NCI-H345 (cell line): ENCODE measurements at places on chromosomes 6 and 20.

- no peak for DNase-seq
These were observed 44.5 kb downstream of the MDGA1 start for GRCh38 chr6:37653229-37653628.

- no peak for DNase-seq
These were observed 67.1 kb upstream of the ZNFX1 start for GRCh38 chr20:49344975-49345374.

DNA sequence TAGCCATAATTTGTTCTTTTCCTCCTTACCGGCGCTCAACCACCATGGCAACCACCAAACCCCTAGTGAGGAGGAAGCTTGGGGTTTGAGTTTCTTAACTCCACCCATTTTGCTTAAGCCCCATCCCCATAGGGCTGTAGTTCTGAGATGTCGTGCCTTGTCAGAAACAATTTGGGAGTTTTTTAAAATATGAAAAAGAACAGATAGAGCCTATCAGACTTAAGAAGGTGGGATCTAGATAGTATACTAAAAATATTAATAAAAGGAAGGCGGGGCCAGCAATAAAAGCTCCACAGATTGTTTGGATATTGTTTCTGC is 5.6 kb downstream of the BRD2 start:
- no peak for DNase-seq

DNA sequence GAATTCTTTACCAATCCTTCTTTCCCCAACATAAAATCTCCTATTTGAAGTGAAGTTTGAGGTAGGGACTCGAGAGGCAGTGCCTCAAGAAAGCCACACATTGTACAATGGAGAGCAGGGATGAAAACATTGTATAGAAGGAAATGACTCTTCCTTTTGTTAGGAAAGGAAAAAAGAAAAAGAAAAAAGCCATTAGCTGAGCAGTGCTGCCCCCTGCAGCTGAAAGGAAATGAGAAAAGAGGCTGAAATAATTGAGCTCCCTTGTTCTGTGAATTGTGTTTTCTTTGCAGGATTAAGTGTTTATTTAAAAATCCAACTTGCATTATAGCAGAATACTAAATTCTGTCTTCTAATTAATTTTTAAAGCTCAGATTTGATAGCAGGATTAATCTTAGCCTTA is 162.9 kb upstream of the SASH1 start:
- DNase-seq = no peak

DNA sequence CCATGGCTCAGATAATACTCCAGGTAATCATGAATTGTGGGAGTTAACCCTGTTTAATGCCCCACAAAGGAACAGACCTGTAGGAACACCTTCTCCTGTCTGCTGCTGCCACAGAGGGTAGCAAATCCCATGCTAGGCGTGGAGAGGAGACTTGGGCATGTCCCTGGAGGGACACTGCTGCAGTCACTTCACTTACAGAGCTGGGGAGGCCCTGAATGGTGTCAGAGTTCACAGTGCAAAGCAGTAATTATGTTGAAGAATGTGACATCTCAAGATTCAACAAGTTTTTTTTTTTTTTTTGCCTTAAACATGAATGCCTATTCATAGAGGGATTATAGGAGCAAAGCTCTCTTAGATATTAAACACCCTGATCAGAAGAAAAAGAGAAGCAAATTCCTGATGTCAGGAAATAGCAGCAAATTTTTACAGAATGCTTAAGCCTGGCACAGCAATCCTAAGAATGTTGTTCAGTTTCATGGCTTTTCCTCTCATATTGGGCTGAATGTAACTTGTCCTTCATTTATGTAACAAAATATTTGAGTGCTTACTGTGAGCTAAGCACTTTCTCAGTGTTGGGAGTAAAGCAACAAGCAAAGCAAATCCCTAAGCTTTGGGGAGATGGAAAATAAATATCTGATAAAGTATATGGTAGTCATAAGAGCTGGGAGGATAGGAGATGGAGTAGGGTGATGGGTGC is 45.0 kb downstream of the CARMIL1 start:
- DNase-seq = no peak

DNA sequence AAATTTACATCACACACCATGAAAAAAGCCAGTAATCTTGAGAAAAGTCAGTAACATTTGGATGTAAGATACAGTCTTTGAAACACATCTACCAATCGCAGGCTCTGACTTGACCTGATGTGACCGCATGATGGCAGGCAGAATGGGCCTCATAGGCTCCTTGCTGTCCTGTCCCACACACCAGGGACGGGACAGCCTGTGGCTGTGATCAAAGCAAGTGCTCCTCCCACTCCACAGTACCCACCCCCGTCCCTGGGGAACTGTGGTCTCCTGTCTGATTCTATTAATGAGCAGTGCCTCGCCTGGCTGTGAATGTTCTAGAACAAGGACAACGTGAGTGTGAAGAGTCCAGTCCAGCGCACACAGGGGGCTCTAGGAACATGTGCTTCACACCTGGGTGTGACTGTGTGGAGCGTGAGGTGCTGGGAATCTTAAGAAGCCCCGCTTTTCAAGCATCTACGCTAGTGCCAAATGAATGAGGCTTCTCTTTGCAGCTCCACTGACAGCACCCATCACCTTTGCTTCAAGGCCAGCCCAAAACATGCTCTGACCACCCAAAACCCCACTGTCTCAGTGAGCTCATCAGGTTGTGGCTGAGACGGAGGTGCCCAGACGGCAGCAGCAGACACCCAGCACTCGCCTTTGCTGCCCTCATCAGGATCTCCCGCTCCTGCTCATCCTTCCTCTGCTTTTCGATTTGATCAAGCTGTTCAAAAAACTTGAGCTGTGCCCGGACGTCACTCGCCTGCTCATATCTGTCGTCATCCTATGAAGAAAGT is 67.1 kb downstream of the TAF4 start:
- no peak for DNase-seq

DNA sequence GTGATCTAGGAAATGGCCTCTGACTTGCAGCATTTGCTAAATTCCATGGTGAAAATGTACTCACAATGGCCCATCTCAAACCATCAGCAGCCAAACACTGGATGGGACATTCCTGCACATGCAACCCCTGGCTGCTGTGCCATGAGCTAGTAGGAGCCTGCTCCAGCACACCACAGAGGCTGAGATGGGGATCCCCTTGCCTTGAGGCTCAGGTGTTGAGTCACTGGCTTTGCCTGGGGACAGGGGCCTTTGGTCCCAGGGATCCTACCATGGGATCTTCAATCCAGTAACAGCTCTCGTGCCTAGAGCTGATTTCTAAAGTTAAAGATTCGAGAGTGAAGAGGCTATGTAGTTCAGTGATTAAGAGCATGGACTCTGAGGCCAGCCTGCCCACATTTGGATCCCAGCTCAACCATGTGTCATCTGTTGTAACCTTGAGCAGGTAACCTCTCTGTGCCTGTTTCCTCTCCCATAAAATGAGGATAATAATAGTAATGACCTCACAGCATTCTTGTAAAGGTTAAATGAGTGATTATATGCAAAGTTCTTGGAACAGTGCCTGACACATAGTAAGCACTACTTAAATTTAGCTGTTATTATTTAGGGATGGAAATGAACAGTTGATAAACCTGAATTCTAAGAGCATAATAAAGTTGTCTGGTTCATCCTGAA is 16.4 kb downstream of the FOXQ1 start:
- no peak for DNase-seq

DNA sequence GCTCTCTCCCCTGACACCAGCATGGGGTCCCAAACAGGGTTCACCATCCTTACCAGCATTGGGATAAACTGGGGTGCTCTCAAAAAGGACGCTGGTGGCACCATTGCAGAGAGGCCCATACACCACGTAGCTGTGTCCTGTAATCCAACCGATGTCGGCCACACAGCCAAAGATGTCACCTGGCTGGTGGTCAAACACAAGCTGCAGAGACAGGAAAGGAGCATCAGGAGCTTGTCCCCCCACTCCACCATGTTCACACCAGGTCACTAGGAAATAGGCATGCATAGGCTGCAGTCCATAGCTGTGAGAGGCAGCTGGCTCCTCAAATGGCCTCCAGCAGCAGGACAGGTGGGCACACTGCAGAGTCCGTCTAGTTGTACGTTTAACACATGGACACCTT is 28.8 kb upstream of the APMAP start:
- no peak for DNase-seq

GRCh38 chr20:7029019-7029418 is 261.5 kb downstream of the BMP2 start:
- no peak for DNase-seq

GRCh38 chr6:70377372-70377771 is 35.9 kb upstream of the FAM135A start:
- DNase-seq = no peak

DNA sequence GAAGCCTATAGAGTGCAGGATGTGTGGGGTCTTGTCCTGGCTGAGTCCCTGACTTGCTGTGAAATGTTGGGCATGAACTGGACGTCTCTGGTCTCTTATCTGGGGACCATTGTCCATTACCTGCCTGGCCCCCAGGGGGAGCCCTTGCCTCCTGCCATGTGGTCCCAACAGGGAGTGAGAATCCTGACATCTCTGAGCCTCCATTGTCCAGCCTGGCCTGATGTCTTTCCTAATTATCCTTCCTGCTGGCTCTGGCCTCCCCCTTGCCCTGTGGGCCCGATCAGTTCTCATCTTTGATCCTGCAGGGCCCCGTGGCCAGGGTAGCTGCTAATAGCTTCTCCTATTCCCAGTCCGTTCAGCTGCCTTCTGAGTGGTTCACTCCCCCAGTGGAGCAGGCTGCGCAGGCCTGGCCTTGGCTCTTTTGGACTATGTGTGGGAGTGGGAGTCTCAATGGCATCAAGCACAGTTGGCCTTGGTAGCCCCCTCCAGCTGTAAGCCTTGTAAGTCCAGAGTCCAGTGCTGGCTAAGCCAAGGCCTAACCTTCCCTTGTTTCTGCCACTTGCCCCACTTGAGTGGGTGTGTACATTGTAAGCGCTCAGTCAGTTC is 77.9 kb upstream of the RALY start:
- DNase-seq = no peak

- no peak for DNase-seq
These were observed 206.7 kb downstream of the CENPW start for GRCh38 chr6:126546541-126547120.

GRCh38 chr6:14896475-14896874 is 349.4 kb upstream of the JARID2 start:
- no peak for DNase-seq

GRCh38 chr20:56420940-56421688 is 9.1 kb downstream of the CASS4 start:
- no peak for DNase-seq

DNA sequence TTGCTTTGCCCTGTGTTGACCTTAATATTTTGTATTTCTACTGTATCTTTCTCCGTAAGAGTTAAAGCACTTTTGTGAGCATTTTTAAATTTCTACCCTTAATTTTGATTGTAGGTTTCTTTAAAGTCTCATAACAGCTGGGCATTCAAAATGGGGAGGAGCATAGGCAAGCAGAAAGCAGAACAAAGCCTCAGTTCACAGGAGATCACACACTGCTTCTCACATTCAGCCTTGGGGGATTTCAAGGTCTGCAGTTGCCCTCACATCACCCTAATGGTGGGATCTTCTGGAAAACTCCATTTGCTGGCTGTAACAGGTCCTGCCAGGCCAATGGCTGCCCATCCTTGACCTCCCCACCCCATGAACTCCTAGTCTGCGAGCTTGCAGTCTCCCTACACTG is 292.9 kb downstream of the PHACTR1 start:
- no peak for DNase-seq

GRCh38 chr6:45567879-45568278 is 190.1 kb upstream of the SUPT3H start:
- DNase-seq = no peak

DNA sequence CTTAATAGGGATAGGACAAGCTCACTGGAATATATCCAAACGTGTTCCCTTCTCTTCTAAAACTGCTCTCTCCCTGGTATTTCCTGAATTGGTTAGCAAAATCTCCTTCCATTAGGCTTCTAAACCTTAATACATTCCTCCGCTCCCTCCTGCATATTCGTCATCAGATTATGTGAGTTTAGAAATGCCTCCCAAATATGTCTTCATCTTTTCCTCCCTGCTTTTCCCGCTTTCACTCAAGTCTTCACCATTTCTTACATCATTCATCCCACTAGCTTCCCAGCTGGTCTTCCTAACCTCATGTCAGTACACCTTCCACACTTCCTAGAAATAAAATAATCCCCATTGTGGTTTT is 26.9 kb downstream of the SLC22A16 start:
- DNase-seq = no peak

GRCh38 chr20:63101781-63102720 is 95.3 kb upstream of the BHLHE23 start:
- peak; percentile 51 for DNase-seq

GRCh38 chr20:56381501-56381900 is 10.5 kb downstream of the AURKA start:
- DNase-seq = no peak

GRCh38 chr6:82331031-82331773 is 32.4 kb upstream of the TPBG start:
- DNase-seq = peak; percentile 13

DNA sequence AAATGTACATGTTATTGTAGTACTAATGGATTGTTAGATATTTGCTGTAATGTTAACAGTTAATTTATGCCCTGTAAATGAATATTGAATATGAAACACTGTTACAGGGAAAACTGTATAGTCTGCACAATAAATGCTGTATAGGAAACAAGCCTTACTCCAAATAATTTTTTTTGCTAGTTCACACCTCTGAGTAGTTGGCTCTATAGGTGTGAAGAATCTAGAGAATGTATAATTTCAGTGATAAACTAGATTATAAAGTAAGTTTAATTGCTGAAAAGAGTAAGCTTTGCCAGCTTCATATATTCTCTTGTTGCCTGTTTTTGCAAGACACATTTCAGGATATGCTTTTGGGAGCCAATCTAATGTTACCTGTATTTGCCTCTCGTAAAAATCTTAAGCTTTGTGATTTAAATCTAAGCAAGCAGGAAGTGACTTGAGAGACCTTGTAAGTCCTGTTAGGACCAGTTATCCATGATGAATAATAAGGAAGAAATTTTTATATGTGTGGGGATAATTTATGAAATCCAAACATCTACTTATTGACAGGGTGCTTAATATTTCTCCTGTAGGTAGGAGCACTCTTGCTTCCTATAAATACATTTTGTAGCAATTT is 232.4 kb downstream of the ZFAND3 start:
- DNase-seq = no peak

- no peak for DNase-seq
These were observed 28.6 kb downstream of the FOXO3 start for GRCh38 chr6:108589244-108589791.

DNA sequence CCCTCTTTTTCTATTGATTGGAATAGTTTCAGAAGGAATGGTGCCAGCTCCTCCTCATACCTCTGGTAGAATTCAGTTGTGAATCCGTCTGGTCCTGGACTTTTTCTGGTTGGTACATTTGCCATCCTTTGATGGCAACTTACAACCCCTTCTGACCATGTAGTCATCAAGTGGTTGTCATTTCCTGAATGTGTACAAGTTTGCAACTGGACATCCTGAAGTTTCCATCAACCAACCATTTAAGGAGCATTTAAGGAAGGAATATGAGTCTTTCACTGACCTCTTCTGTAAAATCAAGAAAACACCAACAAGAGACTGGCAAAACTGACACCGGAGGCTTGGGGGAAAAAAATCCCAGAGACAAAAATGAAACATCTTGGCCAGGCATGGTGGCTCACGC is 97.4 kb downstream of the RIN2 start:
- DNase-seq = no peak
